Right lung (tissue), 10 donors: ENCODE measurements at places on chromosomes 11 and 22.

GRCh38 chr11:45391168-45391850 is 105.2 kb upstream of the SYT13 start:
- DNase-seq = no peak

GRCh38 chr22:48105259-48105658 is 1342.8 kb downstream of the TBC1D22A start:
- no peak for DNase-seq

GRCh38 chr11:66570079-66570849 is 1.9 kb upstream of the CTSF start:
- no peak for DNase-seq

DNA sequence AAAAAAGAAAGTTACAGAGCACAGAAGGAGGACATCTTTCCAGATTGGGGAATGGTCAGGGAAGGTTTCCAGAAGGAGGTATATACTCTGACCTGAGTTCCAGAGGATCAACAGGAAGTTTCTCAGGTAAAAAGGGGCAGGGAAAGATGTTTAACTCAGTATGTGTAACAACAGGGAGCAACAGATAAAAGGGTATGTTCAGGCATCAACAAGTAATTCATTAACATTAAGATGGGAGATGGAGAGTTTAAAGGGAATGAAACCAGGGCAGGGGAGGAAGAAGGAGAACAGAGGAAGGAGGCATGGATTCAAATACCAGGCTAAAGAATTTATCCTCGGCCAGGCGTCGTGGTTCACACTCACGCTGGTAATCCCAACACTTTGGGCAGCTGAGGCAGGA is 2.5 kb upstream of the DENND5A start:
- DNase-seq = no peak

DNA sequence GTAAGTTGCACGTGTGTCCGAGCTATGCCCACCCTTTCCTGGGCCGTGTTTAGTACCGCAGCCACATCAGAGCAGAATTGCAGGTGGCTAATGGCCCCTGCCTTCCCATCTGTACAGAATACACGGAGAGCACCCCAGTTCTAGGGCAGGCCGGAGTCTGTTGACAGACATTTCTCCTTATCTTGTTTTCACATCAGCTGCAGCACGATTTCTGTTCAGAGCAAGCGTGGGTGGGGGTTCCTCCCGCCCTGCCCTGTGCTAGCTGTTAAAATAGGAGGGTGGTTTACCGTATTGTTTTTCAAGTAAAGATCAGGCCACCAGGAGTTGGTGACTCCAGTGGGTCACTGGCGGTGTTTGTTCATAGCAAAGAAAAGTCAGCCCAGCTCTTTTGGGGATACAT is 41.1 kb downstream of the UBASH3B start:
- DNase-seq = no peak

DNA sequence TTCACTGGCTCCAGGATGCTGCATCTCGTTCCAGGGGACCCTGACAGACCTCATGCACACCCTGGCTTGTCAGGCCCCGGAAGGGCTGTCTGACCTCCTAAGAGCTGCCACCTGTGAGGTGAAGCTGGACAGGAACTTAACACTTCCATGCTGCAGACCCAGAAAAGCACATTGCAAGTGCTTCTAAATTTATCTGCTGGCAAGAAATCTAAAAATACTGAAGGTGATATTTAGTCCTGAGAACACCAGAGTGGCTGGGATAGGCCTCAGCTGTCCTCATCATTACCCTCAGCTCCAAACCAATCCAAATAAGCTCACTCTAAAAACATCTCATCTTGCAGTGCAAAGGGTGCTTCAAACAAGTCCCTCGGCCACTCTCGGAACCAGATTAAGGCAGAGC is 46.7 kb downstream of the ABTB2 start:
- DNase-seq = peak; percentile 56

- no peak for DNase-seq
Measured at GRCh38 chr22:27766679-27767078, 34.9 kb downstream of the MN1 start.

DNA sequence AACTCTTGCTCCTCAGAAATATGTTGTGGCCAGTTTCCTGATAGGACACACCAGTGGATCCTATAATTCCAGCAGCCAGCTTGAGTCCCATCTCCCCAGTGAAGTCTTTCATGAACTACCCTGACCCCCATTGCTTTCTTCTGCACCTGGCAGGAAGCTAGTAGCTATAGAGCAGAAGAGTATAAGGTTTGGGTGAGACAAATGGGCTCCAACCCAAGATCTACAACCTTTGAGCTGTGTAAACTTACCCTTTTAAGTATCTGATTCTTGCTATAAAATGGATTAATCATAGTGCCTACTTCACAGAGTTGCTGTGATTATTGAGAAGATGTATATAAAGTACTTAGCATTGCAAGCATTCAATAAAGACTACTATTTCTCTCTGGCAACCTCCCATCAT is 396.9 kb upstream of the CADM1 start:
- no peak for DNase-seq

DNA sequence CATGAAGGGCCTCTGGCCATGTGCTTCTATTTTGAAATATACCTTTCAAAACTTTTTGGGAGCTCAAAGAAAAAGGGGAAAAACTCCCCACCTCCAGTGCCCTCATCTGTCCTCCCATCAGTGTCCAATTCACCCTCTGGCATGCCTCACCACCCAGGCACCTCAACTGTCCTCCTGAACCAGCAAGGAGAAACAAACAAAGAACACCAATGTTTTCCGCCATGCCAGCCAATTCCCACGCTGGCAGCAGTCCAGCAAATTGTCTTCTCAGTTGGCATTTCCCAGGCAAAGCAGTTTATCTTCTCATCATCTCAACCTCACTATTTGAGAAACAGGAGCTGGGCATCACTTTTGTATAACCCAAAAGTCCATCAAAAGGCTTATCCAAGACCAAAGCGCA is 496.9 kb downstream of the SOX6 start:
- DNase-seq = no peak

DNA sequence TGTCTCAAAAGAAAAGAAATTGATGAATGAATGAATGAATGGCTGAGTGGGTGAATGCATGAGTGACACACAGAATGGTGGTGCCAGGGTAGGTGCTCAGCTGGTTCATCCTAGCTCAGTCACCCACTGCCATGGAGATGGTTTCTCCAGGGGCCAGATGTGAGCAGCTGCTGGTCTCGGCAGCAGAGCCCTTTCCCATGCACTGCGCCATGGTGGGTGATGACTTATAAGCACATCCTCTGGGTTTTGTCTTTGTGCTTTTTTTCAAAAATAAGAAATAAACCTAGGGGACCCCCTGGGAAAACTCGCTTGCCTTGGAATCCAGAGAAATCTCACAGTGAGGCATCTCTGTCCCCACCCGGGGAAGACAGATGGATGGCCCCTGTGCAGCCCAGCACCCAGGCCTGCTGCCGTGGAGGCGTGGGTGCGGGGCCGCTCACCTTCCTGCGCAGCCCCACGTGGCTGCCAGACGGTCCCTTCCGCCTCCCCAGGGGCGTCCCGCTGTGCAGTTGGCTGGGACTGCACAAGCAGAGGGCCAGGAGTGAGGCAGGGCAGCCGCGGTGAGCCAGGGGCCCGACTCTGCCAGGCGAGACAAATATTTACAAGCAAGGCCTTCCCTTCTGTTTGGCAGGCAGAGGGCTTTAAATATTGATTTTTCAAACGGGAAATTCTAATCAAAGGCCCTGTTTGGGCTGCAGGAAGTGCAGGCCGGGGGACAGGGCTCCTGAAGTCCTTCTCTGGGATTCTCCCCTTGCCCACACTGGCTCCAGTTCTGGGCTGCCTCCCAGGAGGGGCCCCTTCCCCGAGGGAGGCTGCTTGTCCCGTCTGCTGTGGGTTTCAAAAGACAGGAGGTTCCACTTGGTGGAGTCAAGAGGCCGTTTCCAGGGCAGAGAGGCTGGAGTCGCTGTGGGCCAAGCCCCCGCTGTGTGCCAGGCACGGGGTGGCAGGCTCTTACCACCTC is 24.3 kb downstream of the MPPED1 start:
- no peak for DNase-seq

DNA sequence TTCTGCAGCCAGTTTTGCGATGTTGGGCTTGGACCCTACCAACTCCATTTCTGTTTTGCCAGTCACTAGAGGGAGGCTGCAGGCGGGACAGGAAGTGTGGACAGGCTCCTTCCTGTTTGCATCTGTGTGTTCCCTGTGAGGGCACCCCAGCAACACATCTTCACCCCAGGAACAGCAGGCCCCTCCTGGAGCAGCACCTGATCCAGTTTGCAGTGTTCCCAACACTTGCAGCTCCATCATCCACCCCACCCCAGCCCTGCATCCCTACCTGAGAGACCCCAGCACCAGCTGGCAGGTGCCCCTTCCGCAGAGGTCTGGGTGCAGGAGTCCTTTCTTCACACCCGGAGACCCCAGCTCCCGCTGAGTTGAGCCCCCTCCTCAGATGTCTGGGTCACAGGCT is 7.4 kb upstream of the VSIG10L2 start:
- DNase-seq = no peak

- no peak for DNase-seq
Measured at GRCh38 chr11:26575946-26576345, 3.9 kb upstream of the MUC15 start.

DNA sequence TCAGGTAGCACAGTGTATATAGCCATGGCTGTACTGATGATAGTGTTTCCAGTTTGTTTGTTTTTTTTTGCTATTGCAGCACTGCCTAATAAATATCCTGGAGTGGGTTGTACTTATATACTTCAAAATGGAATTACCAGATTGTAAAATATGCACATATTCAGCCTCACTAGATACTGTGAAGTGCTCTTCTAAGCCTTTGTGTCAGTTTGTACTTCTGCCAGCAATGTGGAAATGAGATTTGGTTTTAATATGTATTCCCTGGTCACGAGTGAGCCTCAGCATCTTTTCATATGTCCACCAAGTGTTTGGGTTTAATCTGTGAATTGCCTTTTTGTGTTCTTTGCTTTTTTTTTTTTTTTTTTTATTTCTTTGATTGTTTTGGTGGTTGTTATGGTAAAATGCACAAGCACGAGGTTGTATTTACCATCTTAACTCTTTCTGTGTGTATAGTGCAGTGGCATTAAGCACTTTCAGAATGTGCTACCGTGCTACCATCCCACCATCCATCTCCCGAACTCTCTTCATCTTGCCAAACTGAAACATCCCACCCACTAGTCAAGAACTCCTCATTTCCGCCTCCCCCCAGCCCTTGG is 34.9 kb downstream of the ST3GAL4 start:
- DNase-seq = no peak

DNA sequence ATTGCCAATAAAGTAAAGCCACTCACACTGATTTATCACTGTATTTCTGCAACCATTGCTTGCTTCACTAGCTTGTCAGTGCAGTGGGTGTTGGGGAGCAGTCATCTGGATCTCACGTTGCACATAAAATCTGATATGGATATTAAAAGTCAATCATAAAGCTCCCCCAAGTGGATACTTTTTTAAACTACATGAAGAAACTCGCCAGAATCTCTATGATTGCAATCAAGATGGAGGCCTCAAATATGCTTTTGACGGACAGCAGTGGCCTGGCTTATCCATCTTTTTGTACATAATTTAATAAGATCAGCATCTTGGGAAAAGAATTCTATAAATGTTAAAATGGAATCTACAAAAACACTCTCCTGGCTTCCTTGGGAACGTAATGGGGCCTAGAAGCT is 137.7 kb downstream of the WT1 start:
- peak; percentile 61 for DNase-seq

DNA sequence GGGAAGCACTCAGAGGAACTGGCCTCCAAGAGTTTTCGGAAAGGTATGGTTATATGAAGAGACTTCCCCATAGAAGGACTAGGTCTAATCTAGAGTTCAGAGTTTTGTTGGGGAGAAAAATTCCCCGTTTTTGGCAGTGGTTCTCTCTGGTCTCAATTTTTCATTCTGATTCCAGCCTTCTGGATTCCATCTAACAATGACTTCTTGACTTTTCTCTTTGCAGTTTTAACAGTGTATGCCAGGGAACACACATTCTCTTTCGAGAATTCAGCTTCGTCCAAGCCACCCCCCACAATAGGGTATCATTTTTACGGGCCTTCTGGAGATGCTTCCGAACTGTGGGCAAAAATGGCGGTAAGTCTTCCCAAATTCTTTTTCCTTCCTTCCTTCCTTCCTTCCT is 115.6 kb downstream of the CSTPP1 start:
- DNase-seq = no peak

- DNase-seq = no peak
Measured at GRCh38 chr11:45150301-45150700, 3.9 kb downstream of the PRDM11 start.

- DNase-seq = no peak
Measured at GRCh38 chr11:211295-211694, 3.8 kb downstream of the RIC8A start.

- DNase-seq = no peak
Measured at GRCh38 chr11:105032495-105032894, 2.4 kb downstream of the CASP1 start.

DNA sequence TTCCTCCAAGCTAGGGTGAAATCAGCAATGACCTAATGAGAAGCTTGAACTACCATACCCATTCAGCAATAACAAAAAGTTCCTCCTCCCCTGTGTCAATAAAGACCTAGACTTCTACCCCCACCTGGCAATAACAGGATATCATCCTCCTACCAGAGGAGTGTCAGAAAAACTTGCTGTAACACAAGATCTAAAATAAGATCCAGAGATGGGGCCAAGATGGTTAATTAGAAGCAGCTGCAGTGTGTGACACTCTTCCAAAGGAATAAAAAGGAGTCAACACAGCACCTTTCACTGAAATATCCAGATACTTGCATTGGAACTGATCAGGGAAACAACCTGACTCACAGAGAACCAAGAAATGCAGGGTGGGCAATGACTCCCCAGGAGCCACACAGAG is 84.4 kb upstream of the ARHGAP42 start:
- DNase-seq = no peak

DNA sequence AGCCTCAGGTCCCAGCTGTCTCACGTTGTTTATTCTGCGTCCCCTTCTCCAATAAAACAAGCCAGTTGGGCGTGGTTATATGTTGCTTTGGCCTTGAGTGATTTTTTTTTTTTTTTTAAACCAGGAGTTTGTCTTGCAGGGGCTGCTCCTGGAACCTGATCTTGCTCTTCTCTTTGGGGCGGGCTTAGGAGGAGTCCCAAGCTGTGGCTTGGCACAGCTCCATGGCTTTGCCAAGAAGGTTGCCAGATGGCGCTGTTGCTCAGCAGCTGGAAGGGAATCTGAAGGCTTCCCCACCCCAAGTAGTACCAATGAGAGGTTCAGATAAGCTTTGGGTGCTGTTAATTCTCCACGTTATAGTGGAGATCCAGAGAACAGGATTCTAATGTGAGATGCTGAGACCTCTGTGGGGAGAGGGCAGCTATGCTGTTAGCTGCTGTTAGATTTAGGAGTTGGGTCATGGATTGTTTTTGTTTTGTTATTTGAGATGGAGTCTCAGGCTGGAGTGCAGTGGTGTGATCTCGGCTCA is 2.0 kb upstream of the FERMT3 start:
- DNase-seq = peak; percentile 78

GRCh38 chr11:73176874-73177155 is 34.7 kb upstream of the FCHSD2 start:
- no peak for DNase-seq
